Tracheal epithelial cell (primary cell): ENCODE measurements at places on chromosomes 16 and 17. TPM values are rescaled to one million over a fixed set of nuclear protein-coding genes. Genes with fewer than 3 reads are reported as not detected.

Gene DNAAF1
- not detected in 2 replicates for total RNA-seq

Gene LRRC75A
- under 0.01 TPM in 1 of 2 replicates, not detected in the other for total RNA-seq

Gene KRTAP9-2
- not detected in 2 replicates for total RNA-seq

Gene HOXB2
- 1.5 and 2.9 TPM in 2 replicates for total RNA-seq
